Ascending aorta (tissue), 2 donors: ENCODE measurements at places on chromosomes 11 and 22. TPM values are rescaled to one million over a fixed set of nuclear protein-coding genes. Genes with fewer than 3 reads are reported as not detected.

DNA sequence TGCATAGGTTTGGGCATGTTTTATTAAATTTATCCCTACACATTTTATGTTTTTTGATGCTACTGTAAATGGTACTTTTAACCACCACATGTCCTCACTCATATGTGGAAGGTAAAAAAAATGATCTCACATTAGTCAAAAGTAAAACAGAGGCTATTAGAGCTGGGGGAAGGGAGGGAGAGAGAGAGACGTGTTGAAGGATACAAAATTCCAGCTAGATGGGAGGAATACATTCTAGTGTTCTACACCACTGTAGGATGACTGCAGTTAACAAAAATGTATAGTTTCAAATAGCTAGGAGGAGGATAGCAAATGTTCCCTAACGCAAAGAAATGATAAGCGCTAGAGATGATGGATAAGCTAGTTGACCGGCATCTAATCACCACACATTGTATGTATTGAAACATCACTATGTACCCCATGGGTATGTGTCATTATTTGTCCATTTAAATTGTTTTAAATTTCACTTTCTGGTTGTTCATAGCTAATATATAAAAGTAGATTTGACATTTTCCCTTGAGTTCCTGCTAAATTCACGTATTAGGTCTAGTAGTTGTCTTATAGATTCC, 9.9 kb upstream of the GNB1L start:
- H3K27ac ChIP-seq = no peak overlapping the region
- H3K4me3 ChIP-seq = no peak overlapping the region
- H3K4me1 ChIP-seq = no peaks in the 10 kb centered on the region
- no peak for DNase-seq
- H3K27me3 ChIP-seq = no peaks in the 10 kb centered on the region

DNA sequence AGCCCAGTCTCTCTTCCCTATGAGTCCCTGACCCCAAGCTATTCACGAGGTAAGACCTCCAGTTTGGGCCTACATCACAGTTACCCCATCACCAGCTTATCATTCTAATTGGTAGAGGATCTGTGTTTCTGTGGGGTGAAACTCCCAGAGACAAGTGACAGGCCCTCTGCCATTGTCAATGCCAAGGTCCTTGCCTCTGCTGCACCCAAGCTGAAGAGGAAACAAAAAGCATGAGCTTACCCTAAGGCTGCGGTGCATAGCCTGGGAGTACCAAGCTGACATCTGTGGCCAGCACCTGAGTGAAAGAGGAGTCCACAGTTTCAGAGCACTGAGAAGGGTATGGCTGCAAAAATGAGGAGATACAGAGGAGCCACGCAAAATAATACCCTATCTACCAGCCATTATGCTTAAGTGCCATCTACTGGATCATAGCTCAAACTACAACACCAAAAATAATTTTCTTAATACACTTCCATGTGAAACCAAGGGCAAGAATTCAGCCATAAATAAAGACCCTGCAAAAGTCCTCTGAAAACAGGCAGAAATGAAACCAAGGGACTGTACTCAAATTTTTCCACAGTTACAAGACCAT, 62.3 kb upstream of the ANO5 start:
- no peaks in the 10 kb centered on the region for H3K4me1 ChIP-seq
- no peaks in the 10 kb centered on the region for H3K36me3 ChIP-seq
- no peak for DNase-seq
- H3K27me3 ChIP-seq = no peaks in the 10 kb centered on the region
- H3K4me3 ChIP-seq = no peak overlapping the region

GRCh38 chr11:95659088-95659487, 130.5 kb downstream of the FAM76B start:
- H3K27ac ChIP-seq = no peak overlapping the region
- no peaks in the 10 kb centered on the region for H3K27me3 ChIP-seq
- no peaks in the 10 kb centered on the region for H3K4me1 ChIP-seq
- no peak overlapping the region for H3K4me3 ChIP-seq
- DNase-seq = no peak

- DNase-seq = no peak
- H3K27ac ChIP-seq = no peak overlapping the region
- H3K36me3 ChIP-seq = no peaks in the 10 kb centered on the region
- H3K4me3 ChIP-seq = no peak overlapping the region
These were observed 117.8 kb downstream of the GGTLC2 start for GRCh38 chr22:22761963-22762772.

DNA sequence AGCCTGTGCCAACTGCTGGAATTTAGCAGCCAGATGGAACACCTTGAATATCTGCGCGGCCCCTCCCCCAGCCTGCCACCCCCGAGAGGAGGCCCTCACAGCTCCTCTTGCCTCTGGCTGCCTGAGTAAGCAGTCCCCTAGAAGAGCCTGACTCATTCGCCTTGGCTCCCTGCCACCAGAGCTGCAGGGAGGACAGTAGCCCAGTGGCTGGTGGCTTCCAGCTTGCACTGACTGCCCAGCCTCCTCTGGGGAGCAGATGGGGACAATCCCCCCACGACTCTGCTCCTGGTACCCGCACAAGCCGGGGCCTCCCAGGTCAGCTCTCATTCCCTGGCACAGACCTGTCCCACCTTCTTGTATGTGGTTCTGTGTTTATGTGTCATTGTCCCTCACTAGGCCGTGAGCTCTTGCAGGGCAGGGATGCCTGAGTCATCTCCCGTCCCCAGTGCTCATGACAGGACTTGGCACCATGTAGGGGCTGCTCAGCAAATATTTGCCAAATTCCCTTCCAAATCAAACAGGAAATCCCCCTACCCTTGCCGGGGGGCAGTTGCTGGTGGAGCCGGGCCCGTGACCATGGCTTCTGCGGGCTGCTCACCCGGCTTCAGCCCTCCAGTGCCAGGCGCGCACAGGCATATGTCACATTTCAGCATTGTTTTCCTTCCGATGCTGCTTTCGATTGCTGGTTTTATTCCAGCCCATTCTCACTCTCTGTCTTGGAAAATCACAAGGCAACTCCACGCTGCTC, 43.6 kb downstream of the CACNG2 start:
- DNase-seq = peak; percentile 91
- H3K4me1 ChIP-seq = no peaks in the 10 kb centered on the region
- peak overlapping the region; percentile 3 for H3K4me3 ChIP-seq
- H3K27ac ChIP-seq = peak overlapping the region; percentile 65
- no peaks in the 10 kb centered on the region for H3K36me3 ChIP-seq

DNA sequence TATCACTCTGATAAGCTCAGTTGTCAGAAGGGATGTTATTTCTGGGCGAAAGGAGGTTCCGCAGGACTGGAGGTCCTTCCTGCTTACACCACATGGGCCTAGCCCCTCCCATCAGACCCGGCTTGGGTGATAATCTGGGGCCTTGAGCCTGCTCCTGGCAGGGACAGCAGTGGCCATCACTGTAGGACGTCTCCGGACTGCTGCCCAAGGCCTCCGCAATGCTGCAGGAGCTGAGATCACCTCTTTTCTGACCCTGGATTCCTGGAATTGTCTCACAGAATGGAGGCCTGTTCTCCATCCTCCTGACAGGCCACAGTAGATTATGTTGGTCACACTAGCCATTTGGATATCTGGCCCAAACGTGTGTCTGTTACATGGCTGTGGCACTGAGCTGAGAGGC, 9.2 kb upstream of the BIK start:
- H3K4me1 ChIP-seq = no peaks in the 10 kb centered on the region
- no peak overlapping the region for H3K4me3 ChIP-seq
- no peak for DNase-seq
- H3K36me3 ChIP-seq = no peaks in the 10 kb centered on the region
- no peaks in the 10 kb centered on the region for H3K27me3 ChIP-seq

DNA sequence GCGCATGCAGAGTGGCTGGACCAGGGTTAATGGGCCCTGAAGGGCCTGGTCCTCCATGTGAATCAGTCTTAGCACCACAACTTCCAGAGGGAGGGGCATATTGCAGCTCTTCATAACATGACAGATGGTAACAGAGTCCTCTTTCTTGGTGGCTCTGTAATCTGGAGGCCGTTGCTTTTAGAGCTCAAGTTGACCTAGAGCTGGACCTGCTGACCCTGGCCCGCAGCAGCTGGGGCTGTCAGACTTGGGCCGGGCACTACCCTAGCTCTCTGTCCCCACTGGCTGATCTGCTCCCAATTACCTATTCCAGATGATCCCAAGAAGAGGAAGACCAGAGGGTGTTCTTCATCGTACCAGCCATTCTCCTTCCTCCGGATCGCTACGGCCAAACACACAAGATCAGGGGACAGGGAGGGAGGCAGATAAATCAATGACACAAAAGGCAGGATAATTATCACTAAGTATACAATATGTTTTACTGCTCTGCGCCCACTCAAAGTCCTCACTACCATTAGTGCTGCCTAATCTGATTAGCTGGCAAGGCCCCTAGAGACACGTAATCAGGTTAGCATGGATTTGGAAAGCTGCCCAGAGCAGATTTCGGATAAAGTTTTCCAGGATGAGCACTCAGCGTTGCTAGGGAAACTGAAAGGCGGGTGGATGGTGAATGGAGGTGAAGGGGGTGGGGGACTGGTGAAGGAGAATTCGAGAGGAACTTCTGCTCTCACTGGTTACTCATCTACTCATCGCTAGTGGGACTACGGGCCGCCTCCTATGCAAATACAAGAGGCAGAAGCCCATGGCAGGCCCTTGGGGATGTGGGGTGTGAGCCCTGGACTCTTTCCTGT, 64.5 kb upstream of the PHOX2A start:
- H3K4me1 ChIP-seq = no peaks in the 10 kb centered on the region
- no peaks in the 10 kb centered on the region for H3K27me3 ChIP-seq
- H3K27ac ChIP-seq = no peak overlapping the region
- no peak for DNase-seq

- H3K27ac ChIP-seq = no peak overlapping the region
- no peak for DNase-seq
- H3K36me3 ChIP-seq = peaks cover 5% of the 10 kb centered on the region
- H3K27me3 ChIP-seq = no peaks in the 10 kb centered on the region
These were observed 23.3 kb downstream of the RFPL3 start for GRCh38 chr22:32380991-32381390.

- H3K4me1 ChIP-seq = no peaks in the 10 kb centered on the region
- no peaks in the 10 kb centered on the region for H3K27me3 ChIP-seq
- H3K4me3 ChIP-seq = no peak overlapping the region
- H3K27ac ChIP-seq = no peak overlapping the region
These were observed 22.5 kb upstream of the KRTAP5-7 start for GRCh38 chr11:71504531-71504930.

DNA sequence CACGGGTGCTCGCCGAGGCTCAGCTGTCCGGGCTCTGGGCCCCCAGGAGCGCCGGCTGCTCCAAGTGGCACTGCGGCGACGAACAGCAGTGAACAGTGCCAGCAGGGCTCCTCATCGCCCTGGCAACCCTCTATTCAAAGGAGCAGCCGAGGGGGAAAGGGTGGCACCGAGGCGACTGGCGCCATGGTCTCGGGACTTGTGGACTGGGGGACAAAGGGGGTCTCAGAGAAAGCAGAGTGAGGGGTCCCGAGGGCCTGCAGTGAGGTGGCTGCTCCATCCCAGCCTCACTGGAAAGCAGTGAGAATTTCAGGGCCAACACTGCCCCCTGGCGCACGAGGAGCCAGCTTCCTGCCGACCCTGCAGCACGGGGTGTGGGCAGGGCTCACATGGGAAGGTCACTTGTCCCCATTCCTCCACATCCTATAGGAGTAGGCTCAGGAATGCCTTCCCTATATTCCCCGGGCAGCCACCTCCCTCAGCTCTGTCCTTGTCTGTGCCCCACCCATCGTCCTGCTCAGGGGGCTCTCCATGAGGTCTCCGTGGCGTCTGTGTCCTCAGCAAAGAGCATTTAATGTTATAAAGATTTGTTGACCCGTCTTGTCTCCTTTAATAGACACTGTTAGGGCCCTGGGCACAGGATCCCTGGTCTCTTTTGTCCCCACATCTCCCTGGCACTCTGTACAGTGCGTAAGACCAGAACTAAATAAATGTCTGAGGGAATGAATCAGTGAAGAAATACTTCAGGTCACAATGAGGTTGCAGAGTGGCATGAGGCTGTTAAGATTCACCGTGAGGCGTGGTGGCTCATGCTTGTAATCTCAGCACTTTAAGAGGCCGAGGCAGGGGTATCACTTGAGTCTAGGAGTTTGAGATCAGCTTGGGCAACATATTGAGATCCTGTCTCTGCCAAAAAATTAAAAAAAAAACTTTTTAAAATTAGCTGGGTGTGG, 26.4 kb downstream of the LRFN4 start:
- H3K4me1 ChIP-seq = no peaks in the 10 kb centered on the region
- DNase-seq = peak; percentile 74
- peak overlapping the region; percentile 58 for H3K4me3 ChIP-seq
- H3K36me3 ChIP-seq = no peaks in the 10 kb centered on the region
- H3K27me3 ChIP-seq = no peaks in the 10 kb centered on the region

DNA sequence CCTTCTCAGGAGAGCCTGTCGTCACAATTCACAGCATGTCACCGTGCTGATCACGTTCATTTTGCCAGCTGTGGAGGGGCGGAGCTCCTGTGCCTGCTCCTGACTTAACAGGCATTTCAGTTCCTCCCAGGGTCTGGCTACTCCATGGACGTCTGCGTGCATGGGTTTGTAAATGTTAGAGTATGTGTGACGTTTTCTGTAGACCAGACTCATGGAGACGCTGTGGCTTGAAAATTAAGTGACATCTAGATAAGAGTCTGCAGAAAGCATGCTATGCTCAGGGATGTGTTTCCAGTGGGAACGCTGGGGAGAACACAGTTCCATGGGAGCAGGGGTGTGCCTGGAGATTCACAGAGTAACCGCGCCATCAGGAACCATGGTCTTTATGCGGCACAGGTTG, 804.0 kb downstream of the TBC1D22A start:
- no peaks in the 10 kb centered on the region for H3K36me3 ChIP-seq
- no peaks in the 10 kb centered on the region for H3K4me1 ChIP-seq
- no peaks in the 10 kb centered on the region for H3K27me3 ChIP-seq
- no peak overlapping the region for H3K27ac ChIP-seq
- DNase-seq = no peak
- no peak overlapping the region for H3K4me3 ChIP-seq

GRCh38 chr11:74390697-74391096, 7.5 kb downstream of the PGM2L1 start:
- H3K4me3 ChIP-seq = no peak overlapping the region
- DNase-seq = no peak
- no peaks in the 10 kb centered on the region for H3K36me3 ChIP-seq
- H3K4me1 ChIP-seq = peaks cover 3% of the 10 kb centered on the region
- H3K27ac ChIP-seq = no peak overlapping the region

DNA sequence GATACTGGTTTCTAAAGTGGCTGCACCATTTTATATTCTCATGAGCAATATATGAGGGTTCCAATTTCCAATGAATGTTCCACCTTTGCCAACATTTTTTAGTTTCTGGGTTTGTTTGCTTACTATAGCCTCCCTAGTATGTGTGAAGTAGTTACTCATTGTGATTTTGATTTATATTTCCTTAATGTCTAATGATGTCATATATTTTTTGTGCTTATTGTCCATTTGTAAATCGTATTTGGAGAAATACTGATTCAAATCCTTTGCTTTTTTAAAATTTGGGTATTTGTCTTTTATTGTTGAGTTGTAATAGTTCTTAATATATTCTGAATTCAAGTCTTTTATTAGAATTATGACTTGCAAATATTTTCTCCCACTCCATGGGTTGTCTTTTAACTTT, 161.0 kb upstream of the C11orf58 start:
- no peak overlapping the region for H3K4me3 ChIP-seq
- no peaks in the 10 kb centered on the region for H3K27me3 ChIP-seq
- no peaks in the 10 kb centered on the region for H3K4me1 ChIP-seq
- no peaks in the 10 kb centered on the region for H3K36me3 ChIP-seq

The OR56A4 gene
- total RNA-seq = not detected

The RIC3 gene
- 5.3 TPM for total RNA-seq

The TNNT3 gene
- total RNA-seq = 10.1 TPM

The UBASH3B gene
- total RNA-seq = 8.5 TPM

The SUSD2 gene
- total RNA-seq = 51.0 TPM

The SLC17A6 gene
- not detected for total RNA-seq

The KRTAP5-11 gene
- total RNA-seq = not detected
